Pons (tissue), 1 donor: ENCODE measurements at places on chromosomes 12 and 14.

DNA sequence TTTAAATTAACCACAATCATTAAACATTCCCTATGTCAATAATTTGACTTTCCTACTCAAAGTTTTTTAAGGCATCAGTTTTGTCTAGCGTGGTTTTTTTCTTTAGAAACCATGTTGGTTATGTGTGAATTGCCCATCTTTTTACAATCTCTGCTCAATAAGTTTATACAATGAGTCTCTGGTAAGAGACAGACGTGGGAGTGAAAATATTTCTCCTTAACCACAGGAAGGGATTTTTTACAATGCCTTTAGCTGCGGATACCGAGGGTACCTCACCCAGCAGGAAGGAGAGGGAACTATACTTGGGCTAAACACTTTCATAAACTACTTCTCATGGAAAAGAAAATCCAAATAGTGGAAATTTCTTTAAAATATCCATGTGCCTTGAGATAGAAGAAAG lies 191.4 kb upstream of the BCL2L14 start:
- DNase-seq: no peak

DNA sequence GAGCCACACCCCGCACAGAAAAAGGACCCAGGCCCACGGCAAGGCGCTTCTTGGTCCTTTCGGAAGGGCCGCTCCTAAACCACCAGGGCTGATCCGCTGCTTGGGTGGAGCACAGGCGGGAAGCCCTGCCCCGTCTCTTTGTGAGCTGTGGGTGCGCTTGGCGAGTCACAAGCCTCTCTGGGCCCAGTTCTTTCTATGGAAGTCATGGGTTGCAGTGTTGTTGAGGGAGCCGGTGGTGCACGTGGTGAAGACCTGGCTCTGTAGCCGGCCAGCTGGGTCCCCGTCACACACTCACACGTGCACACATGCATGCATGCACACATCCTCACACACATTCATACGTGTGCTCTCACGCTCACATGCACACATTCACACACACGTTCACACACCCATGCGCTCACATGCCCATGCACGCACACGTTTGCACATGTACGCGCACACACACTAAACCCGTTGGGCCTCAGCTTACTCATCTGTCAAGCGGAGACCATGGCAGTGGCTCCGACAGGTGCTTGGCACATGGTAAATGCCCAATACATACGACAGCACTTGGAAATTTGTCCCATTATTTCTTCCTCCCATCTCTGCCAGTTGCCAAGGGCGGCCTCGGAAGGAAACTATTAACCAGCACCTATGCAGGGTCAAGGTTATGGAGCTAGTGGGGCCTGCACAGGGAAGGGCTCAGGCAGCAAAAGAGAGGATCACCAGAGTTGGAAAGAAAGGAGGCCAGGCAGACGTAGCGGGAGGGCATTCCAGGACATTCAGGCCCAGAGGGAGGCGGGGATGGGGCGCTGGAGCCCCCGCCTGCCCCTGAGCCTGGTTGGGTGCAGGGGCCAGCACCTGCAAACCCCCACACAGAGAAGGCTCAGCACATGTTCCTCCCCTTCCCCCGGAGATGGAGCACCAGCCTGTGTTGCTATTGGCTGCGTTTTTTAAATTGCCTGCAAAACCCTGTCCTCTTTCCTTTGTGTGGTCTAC lies 96.9 kb downstream of the SETD3 start:
- DNase-seq: no peak

DNA sequence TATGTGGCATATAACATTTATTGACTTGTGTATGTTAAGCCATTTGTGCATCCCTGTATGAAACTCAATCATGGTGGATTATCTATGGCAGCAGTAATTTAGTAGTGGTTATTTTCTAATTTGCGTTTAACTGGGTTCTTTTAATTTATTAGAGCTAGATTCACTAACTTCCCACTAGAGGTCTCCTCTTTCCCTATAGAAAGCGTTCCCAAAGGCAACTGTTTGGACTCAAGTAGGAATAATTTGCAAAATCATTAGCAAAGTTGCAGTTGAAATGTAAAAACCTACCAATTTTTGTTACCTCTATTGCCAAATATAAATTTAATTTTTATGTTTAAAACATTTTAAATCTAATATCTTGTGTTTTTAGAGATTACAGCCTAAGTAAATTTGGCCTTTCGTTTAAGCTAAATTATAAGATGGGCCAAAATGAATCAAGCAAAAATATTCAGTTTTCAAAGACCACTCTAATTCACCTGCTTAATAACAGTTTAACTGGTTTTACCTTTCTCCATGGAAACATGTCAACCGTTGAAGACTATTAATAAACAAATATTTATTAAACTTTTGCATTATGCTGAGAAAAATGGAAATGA lies 6.0 kb downstream of the DMAC2L start:
- DNase-seq: peak; percentile 76

- peak; percentile 79 for DNase-seq
Observed at GRCh38 chr12:91361864-91362263, 179.2 kb upstream of the DCN start.

DNA sequence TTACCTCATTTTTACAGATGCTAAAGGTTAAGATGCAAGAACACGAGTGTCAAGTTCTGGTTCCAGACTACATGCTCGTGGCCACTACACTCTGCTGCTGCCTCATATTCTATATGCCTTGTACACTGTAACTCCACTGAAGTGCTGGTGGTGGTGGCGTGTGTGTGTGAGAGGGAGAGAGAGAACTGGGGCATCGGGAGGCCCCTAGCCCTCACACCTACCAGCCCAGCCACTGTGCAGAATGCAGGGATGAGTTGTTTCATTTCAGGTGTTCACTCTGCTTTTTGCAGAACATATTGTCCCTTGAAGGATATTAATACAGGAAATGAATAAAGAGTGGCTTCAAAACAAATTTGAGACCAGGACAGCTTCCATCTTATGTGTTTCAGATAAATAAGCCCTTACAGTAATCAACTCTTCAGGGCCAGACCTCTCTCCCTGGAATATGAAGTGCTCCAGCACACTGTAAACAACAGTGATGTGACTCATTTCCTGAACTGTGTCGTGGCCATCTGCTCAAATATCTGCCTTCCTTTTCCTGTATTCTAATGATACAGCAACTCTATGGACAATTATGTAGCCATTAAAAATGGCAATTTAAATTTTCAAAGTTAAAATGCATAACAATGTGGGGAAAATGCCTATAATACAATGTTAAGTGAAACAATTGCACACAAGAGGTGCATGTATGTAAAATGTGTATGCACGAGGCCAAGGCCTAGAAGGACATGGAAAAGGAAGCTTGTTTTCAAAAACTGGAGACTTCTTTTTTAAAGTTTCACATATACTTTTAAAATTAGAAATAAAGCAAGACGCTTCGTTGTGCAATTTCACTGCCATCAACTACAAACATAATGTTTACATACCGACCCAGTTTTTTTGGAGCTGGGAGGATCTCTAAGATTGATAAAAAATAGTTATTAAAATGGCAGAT lies 215.4 kb downstream of the PELI2 start:
- peak; percentile 32 for DNase-seq

GRCh38 chr14:93112891-93113677 lies 2.6 kb downstream of the ITPK1 start:
- peak; percentile 91 for DNase-seq

DNA sequence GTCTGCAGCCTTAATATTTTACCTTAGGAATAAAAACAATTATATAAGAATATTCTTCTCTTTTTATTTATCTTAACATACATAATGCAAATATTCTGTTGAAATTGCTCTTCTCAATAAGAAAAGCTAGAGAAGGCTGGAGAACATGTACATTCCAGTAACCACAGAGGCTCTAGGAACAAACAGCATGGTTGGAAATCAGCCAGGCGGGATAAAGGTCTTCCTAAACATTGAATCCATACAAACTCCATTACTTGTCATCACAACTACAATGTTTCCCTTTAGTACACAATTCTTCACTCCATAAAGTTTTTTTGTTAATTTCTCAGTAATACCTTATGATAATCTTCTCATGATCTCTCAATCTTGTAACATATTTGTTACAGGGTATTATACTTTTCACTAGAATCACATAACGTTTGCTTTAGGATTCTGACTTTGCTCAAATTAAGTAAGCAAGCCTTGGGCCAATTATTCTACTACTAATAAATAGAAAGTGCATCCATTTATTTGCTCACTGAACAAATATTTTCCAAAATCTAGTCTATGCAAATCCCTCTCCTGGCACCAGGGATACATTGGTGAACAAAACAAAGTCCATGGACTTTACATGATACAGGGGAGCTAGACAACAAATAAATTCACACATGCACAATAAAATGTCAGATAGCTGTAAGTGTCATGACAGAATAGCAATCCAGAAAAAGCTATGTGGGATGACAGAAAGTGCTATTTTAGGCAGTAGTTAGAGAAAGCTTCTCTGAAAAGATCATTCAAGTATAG lies 237.5 kb upstream of the TMTC1 start:
- no peak for DNase-seq

GRCh38 chr12:115049614-115050013 lies 365.6 kb upstream of the TBX3 start:
- DNase-seq: no peak

DNA sequence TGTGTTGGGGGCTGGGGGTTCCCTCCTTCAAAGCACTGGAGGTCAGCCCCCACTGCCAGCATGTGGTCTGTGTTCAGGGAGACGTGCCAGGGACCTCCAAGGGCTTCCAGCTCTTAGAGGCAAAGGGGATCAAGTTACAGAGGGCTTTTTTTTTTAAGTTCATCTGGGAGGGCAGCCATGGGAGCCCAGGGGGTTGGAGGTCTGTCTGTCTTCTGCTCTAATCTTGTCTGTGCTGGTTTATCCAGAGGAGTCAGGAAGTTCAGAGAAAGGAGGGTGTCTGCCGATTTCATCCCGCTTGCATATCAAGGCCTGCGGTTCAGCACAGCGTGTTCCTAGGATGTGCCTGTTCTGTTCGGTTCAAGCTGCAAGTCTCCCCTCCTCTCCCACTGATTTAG lies 72.2 kb downstream of the TMEM132C start:
- DNase-seq: no peak
